ENCODE measurements at places on chromosomes 4 and X.

GRCh38 chr4:6761649-6762615 is 20.6 kb upstream of the KIAA0232 start:
- DNase-seq = no peak

DNA sequence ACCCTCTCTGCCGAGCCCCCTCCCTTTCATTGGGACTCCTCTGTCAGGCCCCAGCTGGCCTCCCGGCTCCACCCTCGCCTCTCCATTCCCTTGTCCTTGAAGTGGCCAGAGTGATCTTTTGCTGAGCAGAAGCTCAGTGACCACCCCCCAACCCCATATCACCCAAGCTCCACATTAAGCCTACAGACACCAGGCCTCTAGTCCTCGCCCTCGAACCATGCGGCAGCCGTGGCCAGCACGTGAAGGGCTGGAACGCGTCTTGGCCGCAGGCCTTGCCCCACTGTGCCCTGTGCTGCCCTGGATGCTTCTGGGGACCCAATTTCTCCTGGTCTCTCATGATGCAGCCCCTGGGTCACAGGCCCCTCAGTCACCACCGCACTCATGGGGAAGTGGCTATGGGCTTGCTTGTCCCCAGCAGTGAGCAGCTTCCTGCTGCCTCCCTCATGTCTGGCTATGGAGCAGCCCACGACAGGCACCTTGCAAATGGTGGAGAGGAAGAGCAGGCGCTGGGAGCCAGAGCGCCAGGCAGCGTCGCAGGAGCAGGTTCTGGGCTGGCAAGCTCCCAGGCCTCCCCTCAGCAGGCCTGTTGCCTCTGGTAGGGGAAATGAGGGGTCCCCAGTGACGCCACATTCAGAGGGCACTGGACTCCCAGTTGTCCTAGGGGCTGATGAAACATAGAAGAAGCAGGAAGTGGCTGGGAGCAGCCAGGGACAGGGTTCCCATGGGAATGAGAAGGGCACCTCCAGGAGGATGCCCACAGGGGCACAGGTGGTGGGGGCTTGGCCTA is 757 bp upstream of the SRPK3 start:
- DNase-seq = no peak

GRCh38 chr4:79050541-79050880 is 111.3 kb upstream of the PAQR3 start:
- DNase-seq = no peak

DNA sequence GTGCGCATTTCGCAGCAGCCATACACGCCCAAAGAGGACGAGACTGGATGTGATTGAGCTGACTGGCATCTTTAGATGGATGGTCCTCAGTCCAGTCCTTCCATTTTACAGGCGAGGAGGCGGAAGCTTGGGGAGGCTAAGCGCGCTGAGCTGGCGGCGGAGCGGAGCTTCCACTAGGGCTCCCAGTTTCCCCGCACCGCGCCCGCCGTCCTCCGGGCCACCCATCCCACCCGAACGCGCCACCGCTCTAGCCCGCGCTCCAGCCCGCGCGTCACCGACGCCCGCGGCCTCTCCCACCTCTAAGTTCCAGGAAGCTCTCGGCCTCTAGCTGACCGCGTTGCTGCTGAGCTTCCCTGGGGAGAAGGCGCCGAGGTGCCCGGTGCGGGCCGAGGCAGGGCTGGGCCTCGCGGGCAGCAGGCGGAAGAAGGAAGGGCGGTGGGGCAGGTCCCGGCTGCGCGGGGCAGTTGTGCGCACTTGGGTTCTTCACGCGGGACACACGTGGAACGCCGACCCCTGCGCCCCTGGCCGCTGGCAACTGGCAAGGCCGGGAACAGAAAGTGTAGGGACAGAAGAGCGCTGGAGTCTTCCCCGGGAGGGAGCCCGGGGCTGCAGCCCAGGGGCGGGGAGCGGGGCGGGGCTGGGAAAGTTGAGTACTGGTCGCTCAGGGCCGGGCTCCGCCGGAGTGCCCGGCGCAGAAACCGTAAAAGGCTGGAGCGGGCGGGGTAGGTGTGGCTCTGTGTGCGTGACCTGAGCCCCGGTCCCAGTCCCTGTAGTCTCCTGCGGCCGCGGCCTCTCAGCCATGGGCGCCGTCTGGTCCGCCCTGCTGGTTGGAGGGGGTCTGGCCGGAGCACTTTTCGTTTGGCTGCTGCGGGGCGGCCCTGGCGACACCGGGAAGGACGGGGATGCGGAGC is at the start of gene STBD1:
Gene STBD1 (plus strand): TSS at position 763 of the 911 bp plus-strand sequence. CDS start 37 bp downstream, at position 800.
- peak; percentile 68 for DNase-seq

- no peak for DNase-seq
These were observed 78.3 kb upstream of the DUSP21 start for GRCh38 chrX:44765556-44765955.

- DNase-seq = no peak
These were observed 26.4 kb downstream of the NOP14 start for GRCh38 chr4:2936773-2937145.

- no peak for DNase-seq
These were observed 21.8 kb downstream of the TAPT1 start for GRCh38 chr4:16204505-16204904.

DNA sequence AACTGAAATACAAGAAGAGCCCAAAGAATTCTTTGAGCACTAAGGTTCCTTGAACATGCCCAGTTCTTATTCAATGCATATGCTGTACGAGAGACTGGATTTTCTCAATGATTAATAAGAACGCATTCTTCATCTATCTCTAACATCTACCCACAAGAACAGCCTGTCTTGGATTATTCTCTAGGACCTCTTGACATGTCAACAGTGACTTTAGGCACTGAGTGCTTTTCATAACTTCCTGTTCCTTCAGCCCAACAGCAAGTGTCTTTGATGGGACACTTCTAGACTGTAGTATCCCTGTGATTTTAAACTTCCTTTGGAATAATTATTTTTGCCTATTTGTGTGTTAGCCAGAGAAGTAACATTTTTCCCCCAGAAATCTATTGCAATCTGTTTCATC is 69.3 kb downstream of the OPHN1 start:
- no peak for DNase-seq
